ENCODE measurements at places on chromosomes 6 and 20.

DNA sequence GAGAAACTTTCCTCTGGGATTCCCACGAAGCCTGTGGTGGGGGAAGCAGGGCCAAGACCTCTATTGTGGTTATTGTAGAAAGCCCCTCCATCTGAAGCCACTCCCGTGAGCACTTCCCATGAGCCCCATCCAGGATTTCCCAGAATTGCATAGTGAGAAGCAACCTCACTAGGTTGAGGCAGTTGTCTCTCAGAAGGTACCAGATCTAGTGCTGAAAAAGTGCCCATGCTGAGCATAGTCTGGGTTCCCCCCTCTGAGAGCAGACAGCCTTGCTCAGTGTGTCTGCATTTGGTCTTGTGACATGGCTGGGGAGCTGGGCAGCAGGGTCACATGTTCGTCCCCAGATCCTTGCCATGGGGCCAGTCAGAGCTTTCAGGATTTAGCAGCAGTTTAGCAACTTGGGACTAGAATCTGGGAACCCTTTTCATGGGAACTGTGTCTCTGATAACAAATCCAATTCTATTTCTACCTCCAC is 38.6 kb downstream of the SLC9A8 start:
- H3K4me3 ChIP-seq: no peak overlapping the region
- no peaks in the 10 kb centered on the region for H3K4me1 ChIP-seq
- no peak for DNase-seq
- no peak overlapping the region for H3K27ac ChIP-seq

GRCh38 chr20:9018346-9018745 is 50.5 kb upstream of the PLCB4 start:
- no peaks in the 10 kb centered on the region for H3K27me3 ChIP-seq
- no peak for DNase-seq
- H3K4me1 ChIP-seq: no peaks in the 10 kb centered on the region

GRCh38 chr6:108403236-108403635 is 108.4 kb downstream of the AFG1L start:
- no peaks in the 10 kb centered on the region for H3K4me1 ChIP-seq
- no peak for DNase-seq
- H3K36me3 ChIP-seq: peaks cover 12% of the 10 kb centered on the region
- no peak overlapping the region for H3K27ac ChIP-seq

DNA sequence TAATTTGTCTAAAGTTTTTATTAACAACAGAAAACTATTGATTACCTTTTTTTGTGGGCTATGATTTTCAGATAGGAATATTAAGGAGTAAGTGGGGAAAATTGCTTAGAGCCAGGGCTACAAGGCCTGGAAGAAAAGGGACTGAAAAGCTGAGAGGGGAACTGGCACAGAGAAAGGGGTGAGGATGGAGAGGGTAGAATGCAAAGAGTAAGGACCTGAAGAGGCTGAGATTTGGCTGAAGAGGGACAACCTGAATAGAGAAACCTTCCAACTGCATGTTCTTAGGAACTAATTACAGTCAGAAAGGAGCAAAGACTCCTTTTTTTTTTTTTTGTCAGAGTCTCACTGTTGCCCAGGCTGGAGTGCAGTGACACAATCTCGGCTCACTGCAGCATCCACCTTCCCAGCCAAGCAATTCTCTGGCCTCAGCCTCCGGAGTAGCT is 16.7 kb downstream of the BTN2A1 start:
- peaks cover 18% of the 10 kb centered on the region for H3K36me3 ChIP-seq
- H3K4me3 ChIP-seq: peak overlapping the region; percentile 98
- DNase-seq: no peak
- H3K27me3 ChIP-seq: no peaks in the 10 kb centered on the region

- peak; percentile 56 for DNase-seq
- H3K27ac ChIP-seq: peak overlapping the region; percentile 75
- peaks cover 31% of the 10 kb centered on the region for H3K4me1 ChIP-seq
These were observed 61.7 kb upstream of the EMILIN3 start for GRCh38 chr20:41428285-41428684.

DNA sequence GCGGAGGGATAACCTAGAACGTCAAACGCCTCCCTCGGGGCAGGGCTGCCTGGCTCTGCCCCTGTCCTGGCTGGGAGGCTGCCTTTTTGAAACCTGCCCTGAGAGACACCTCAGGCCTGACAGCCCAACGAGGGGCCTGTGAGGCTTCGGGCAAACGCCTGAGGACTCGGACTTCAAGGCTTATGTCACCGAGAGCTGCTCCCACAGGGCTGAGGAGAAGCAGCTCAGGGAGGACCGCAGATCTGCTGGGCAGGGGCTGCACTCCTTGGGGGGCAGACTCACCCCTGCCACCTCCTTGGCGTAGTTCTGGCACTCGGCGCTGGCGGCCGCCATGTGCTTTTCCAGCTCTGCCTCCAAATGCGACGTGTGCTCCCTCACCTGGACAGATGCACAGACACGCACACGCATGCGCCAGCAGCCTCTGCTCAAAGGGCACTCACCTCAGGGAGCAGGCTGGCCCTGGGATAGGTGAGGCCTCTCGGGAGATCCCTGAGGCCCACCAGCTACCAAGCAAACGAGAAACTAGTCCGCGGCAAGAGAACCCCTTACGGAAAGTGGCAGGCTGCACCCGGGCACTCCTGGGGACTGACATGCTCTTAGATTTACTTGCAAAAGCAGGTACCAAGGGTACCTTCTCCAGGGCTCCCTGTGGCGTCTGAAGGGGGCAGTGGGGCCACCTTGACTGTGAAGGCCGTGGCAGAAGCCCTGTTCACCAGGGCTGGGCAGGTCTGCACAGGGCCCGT is 49.6 kb downstream of the DSTN start:
- no peak overlapping the region for H3K4me3 ChIP-seq
- no peaks in the 10 kb centered on the region for H3K4me1 ChIP-seq
- peak; percentile 6 for DNase-seq
- H3K36me3 ChIP-seq: peaks cover 11% of the 10 kb centered on the region
- no peaks in the 10 kb centered on the region for H3K27me3 ChIP-seq

DNA sequence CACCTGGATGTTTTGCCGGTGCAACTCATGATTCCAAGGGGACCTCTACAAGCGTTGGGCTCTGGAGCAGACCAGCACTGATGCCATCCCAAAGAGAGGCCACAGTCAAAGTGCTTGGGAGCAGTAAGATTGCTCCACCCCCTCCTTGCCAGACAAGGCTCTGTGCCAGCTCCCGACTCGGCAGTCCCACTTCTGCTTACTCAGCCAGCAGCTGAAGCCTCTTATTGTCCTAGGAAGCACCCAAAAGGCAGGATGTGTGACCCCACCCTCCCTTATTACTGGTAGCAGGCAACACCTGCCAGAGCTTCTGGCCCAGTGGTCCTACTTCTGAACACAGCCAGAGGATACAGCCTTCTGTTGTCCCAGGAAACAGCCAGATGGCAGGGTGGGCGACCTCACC is 614.2 kb downstream of the TENT5A start:
- no peak overlapping the region for H3K27ac ChIP-seq
- no peak for DNase-seq
- no peaks in the 10 kb centered on the region for H3K27me3 ChIP-seq
- no peak overlapping the region for H3K4me3 ChIP-seq
- no peaks in the 10 kb centered on the region for H3K4me1 ChIP-seq
- H3K36me3 ChIP-seq: no peaks in the 10 kb centered on the region

- no peak overlapping the region for H3K27ac ChIP-seq
- H3K4me3 ChIP-seq: no peak overlapping the region
- H3K4me1 ChIP-seq: no peaks in the 10 kb centered on the region
These were observed 384.9 kb upstream of the SPTLC3 start for GRCh38 chr20:12623870-12624269.

All from activated CD4-positive, alpha-beta memory T cell treated with anti-CD3 and anti-CD28 coated beads for 36 hours (primary cell).